ENCODE measurements at places on chromosomes 2 and 18. TPM values are rescaled to one million over a fixed set of nuclear protein-coding genes. Genes with fewer than 3 reads are reported as not detected.

RPE gene
- total RNA-seq, result 43.7 TPM

COLEC12 gene
- not detected for total RNA-seq

PTPRN gene
- 0.33 TPM for total RNA-seq

TUBB8B gene
- total RNA-seq, result not detected

DNA sequence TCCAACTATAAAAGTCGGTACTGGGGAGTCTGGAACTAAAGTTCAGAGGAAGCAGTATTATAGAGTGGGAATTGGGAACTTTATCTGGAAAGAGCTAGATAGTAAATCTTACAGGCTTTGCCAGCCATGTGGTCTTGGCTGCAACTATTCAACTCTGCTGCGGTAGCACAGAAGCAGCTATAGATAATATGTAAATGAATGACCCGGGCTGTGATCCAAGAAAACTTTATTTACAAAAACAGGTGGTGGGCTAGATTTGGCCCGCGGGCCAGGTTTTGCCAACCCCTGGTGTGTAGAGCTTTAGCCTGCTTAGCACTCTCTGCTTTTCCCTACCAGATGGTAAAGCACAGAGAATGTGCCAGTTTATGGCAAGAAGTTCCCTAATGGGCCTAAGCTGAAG lies 70.8 kb downstream of the TNP1 start:
- DNase-seq, result no peak

DNA sequence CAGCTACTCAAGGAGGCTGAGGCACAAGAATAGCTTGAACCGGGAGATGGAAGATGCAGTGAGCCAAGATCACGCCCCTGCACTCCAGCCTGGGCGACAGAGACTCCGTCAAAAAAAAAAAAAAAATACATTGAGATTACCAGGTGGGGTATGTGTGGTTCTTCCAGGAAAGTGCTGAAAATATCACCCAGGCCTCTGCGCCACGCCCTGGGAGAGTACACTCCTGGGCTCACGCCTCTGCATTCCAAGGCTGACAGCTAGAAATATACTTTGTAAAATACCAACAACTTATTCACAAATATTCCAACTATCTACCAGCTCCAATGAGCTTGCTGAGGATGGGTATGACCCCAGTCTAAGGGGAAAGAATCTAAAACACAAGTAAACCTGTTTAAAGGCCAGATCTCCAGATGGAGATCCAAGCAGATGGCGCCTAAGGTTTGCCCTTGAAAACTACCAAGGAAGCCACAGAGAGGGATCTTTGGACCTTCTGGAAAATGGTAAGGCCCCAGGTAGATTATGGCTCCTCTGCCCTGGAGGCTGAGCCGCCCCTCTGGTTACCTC lies 21.6 kb upstream of the B3GNT7 start:
- DNase-seq, result no peak

GRCh38 chr2:11824901-11825828 lies 78.7 kb downstream of the LPIN1 start:
- no peak for DNase-seq

DNA sequence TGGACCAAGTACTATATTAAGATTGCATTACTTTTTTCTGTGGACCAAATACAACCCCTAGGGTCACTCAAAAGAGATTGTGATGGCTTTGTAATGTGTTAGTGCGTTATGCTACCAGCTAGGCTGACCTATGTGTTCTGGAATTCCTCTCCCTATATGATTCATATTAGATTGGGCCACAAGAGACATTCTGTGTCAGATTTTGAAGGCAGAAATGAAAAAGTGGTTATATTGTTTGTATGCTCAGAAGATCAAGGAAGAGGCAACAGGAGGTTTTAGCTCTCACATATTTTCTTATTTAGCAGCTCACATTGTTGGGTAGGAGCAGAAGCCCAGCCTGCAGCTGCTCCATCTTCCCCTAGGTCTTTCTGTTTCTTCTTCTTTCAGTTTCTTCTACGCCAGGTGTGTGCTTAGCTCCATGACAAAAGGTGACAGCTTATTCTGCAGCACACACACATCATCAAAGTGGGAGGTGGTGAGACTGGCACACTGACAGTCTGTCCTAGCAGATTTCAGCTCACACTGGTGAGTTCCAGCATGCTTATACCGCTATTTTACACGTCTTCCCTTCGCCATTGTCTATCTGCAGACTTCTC lies 156.8 kb upstream of the UBE2E3 start:
- no peak for DNase-seq

GRCh38 chr2:121907928-121908327 lies 152.5 kb downstream of the TSN start:
- DNase-seq, result no peak

DNA sequence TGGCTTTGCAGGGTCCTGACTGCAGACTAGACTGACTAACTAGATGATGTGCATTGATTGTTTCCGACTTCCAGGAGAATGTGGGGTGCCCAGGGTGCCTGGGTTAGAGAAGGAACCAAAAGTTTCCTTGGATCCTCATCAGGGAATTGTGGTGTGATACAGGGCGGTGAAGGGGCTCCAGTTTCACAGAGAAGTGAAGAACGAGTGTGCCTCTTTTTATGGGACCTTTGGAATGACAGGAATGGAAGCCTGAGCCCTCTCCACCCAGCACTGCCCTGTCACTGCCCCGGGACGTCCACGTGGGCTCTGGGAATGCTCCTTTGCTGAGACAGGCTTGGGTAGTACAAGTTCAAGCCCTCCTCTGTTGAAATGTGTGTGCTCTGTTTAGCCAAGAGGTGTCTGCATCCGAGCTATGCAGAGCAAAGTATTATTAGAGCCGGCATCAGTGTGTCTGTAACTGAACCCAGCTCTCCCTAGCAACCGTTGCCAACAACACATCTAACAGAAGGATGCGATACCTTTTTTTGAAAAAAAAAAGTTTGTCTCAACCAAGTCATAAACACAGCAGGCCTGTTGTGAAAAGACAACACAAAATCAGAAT lies 183.6 kb downstream of the SMAD7 start:
- DNase-seq, result no peak

- DNase-seq, result no peak
Measured at GRCh38 chr2:65294136-65294535, 66.5 kb downstream of the ACTR2 start.

DNA sequence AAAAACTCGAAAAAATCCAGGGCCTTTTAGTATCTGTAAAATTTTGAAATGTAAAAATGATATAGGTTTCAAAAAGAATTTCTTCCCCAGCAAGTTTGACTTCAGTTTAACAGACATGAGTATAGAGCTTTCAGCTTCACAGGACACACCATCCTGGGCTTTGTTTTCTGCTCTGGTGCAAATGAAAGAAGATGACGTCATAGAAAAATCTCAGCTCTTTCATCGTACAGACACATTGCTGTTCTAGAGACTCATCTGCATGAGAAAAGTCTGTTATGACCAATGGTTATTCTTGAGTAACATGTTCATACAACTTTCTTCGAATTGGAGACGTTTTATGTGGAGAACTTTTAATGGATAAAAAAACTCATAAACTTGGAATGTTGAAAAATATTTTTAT lies 111.7 kb upstream of the DYNAP start:
- DNase-seq, result no peak

- DNase-seq, result no peak
Measured at GRCh38 chr2:220219371-220219770, 591.9 kb downstream of the SLC4A3 start.

DNA sequence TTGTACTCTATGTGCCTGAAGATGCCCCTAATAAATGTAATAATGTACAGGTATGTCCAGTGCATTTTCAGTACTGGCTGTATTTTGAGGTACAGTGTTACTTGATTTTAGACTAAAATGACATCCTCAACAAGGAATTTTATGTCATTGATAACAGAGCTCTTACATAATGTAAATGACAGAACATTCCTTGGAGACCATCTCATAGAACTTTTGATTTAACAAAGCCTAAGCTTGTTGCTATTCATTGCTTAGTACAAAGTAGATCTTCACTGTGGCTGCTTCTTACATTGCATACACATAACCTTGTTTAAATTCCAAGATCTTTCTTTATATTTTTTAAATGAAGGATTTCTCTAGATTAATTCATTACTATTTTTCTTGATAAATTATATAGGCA lies 24.1 kb downstream of the DYNC1I2 start:
- DNase-seq, result no peak

DNA sequence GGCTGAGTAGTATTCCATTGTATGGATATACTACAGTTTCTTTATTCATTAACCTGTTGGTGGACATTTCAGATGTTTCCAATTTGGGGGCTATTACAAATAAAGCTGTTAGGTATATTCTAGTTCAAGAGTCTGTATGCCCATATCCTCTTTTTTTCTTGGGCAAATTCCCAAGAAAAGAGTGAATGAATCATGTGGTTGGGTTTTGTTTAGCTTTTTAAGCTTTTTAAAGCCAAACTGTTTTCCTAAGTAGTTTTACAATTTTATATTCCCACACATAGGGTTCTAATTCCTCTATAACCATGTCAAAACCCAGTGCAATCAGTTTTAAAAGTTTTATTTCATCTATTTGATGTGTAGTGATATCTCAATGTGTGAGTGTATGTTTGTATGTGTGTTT lies 44.9 kb upstream of the BAZ2B start:
- DNase-seq, result no peak

GRCh38 chr2:11102956-11103860 lies 52.1 kb upstream of the SLC66A3 start:
- no peak for DNase-seq

GRCh38 chr18:37222999-37223378 lies 342.6 kb downstream of the CELF4 start:
- no peak for DNase-seq

GRCh38 chr18:34734056-34734455 lies 24.0 kb downstream of the DTNA start:
- DNase-seq, result no peak

- DNase-seq, result no peak
Measured at GRCh38 chr2:860259-860855, 90.3 kb upstream of the SNTG2 start.

GRCh38 chr18:23302511-23302850 lies 150.6 kb upstream of the RIOK3 start:
- DNase-seq, result no peak

All from activated CD4-positive, alpha-beta memory T cell treated with anti-CD3 and anti-CD28 coated beads, Interleukin-2, amount 10 ng/mL, durations not matched to agents 7 days and 5 days (primary cell).